ENCODE measurements at places on chromosomes 6 and 20.

- no peak for DNase-seq
These were observed 66.6 kb downstream of the PRND start for GRCh38 chr20:4788314-4788713.

- no peak for DNase-seq
These were observed 309 bp upstream of the ABRACL start for GRCh38 chr6:139028215-139028657.

DNA sequence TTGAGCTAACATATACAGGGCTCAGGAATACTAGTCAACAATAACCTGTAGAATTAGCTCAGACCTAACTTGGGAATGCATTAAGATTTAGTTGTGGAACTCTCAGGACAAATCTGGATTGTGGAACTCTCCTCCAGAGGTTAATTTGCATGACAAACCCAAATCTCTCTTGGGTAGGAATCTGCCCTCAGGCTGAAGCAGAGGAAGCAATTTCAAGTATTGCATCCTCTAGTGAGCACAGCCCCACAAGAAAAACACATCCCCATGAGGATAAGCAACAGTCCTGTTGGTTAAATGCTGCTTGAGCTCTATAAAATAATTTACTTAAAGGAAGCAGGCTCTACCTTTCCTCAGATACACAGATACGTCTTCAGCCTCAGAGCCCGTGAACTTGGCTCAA lies 170.9 kb upstream of the STXBP5 start:
- DNase-seq, result no peak

DNA sequence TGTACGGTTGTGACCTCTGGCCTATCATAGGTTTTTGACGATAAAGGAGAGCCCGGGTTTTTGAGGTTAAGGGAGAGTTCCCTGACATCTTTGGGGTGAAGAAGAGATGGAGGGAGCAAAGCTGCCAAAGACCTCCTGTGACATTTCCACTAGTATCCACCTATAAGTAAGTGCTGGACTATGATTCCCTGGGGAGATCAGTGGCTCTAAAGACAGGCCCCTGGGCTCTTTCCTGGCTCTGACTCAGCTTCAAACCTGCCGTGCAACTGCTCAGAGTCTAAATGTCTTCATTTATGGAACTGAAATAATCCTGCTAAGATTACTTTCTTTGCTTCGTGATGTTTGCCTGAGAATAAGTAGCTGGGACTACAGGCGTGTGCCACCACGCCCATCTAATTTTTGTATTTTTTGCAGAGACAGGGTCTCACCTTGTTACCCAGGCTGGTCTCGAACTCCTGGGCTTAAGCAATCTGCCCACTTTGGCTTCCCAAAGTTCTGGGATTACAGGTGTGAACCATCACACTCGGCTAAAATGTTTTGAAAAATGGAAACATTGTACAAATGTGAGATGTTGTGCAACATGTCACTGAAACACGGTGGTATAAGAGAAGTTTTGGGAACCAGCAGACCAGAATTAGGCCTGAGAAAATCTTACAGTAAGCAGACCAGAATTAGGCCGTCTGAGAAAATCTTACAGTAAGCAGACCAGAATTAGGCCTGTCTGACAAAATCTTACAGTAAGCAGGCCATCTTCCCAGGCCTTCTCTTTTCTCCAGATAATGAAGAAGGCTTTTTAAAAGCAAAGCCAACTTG lies 1.1 kb upstream of the PAQR8 start:
- DNase-seq, result no peak

DNA sequence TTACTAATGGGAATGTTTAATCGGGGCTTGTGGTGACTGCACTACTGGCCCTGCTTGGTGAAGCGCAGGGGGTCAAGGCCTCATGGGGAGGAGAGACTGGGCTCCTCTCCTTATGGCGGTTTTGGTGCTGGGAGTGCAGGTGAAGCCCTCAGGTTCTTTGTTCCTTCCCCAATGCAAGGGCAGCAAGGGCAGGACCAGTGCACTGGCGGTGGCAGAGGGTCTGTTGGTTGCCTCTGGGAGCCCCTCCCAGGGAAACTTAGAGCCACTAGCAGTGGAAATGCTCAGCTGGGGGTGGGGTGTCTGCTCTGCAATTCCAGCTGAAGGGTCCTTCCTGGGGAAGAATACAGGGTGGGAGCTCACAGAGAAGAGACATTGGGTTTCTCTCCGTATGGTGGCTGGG lies 66.5 kb downstream of the KLHL32 start:
- DNase-seq, result no peak

DNA sequence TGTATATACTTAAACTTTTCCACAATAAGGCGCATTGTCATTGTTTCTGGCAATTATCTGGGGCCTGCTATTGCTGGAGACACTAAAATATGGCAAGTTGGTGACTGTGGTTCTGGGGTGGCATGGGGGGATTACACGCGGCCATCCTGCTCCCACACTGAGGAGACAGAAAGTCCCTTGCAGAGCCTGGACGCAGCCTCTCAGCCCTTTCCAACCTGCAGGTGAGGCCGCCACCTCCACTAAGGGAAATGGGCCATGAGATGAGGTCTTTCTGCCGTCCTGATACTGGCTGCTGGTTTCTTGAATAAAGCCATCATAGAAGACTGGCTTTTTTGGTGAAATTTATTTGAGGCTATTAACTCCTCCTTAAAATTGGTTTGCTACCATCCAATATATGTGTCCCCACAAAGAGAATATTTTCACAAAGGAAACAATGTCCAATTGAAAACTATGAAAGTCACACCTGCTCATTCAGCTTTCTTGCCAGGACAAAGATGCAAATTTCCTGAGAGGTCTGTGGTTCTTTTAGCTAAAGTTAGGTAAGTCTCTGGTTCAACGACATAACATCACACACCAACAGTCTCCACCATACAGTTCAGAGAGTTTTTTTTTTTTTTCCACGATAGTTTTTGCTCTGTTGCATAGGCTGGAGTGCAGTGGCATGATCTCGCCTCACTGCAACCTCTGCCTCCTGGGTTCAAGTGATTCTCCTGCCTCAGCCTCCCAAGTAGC lies 13.0 kb downstream of the TXNDC5 start:
- DNase-seq, result no peak

GRCh38 chr20:1561350-1561749 lies 3.8 kb upstream of the SIRPD start:
- no peak for DNase-seq

DNA sequence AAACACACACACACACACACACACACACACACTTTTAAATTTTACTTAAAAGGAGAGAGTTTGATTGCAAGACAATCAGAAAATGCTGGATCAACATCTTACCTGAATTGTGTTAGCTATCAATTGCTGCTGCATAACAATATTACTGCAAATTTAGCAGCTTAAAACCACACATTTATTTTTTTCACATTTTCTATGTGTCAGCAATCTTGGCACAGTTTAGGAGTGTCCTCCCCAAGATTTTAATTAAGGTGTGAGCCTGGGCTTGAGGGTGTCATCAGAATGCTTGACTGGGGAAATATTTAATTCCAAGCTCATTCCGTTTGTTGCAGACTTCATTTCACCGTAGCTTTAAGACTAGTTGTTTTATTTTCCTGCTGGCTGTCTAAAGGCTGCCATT lies 431.0 kb upstream of the GJE1 start:
- no peak for DNase-seq

Measured in T-helper 9 cell (primary cell).